Type B pancreatic cell (in vitro differentiated cells): ENCODE measurements at places on chromosomes 1 and 21.
A peak's percentile ranks its signal among the peaks of the same experiment; 100 is the strongest.

DNA sequence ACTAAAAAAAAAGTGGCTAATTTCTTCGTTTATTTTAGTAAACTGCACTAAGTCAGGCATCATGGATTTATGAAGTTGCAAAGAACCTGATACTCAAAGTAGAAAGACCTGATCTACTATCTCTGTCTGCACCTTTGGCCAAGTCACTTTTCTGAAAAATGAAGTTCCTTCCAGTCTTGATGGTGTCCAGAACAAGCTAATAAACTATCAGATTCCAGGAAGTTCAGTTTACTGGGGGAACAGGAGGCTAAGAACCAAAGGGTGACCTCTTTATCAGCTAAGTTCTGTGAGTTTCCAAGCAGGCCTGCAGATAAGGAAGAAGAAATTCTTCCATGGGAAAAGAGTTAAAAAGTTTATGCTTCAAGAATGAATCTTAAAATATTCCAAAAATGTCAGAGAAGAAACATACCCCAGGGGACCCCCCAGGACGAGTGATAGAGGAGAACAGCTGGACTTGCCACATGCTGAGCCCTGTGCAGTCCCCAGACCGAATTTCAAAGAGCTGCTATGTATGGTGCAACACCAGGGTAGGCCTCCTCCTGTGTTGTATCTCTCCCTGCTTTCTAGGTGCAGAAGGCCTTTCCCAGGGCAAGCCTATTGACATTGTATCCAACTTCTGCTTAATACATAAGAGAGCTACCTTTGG, 72.8 kb upstream of the FGGY start:
- DNase-seq: no peak

- peak; percentile 73 for DNase-seq
Measured at GRCh38 chr1:110674337-110675059, at the start of gene KCNA3. Gene KCNA3 (minus strand): TSS chr1:110674940. CDS start chr1:110674809, 131 bp downstream.

- DNase-seq: no peak
Measured at GRCh38 chr1:243397613-243398321, 141.9 kb downstream of the SDCCAG8 start.

DNA sequence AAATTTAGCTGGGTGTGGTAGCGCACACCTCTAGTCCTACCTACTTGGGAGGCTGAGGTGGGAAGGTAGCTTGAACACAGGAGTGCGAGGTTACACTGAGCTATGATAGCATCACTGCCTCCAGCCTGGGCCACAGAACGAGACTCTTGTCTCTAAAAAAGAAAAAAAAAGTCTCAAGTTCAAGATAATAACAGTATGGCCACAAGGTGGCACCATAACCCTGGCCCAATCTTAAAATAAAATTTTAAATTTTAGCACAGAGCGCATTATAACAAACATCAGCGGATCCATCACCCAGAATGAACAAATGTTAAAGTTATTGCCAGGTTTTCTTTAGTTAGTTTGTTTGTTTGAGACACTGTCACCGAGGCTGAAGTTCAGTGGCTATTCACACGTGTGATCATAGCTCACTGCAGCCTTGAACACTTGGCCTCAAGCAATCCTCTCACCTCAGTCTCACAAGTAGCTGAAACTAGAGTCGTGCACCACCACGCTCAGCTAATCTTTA, 2.9 kb upstream of the HTR6 start:
- no peak for DNase-seq

GRCh38 chr1:97143236-97143882, 421.8 kb downstream of the PTBP2 start:
- no peak for DNase-seq

DNA sequence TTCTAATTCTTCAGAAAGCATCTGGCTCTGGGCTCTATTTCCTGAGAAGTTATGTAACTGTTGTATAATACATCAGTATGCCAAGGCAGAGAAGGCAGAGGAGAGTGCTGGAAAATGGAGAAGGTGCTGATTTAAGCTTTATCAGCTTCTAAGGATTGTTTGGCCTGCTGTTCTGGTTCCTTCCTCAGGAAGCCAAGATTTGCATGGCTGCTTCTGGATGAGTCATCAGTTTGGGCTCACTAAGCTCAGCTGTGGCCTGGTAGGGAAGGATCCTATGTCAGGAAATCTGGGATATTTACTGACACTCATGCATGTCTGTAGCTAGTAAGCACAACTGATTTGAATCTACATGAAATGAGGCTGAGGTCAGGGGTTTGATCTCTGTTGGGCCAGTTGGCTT, 73.2 kb upstream of the ADGRL4 start:
- no peak for DNase-seq

- DNase-seq: no peak
Measured at GRCh38 chr1:162003830-162004215, 19.8 kb downstream of the OLFML2B start.

DNA sequence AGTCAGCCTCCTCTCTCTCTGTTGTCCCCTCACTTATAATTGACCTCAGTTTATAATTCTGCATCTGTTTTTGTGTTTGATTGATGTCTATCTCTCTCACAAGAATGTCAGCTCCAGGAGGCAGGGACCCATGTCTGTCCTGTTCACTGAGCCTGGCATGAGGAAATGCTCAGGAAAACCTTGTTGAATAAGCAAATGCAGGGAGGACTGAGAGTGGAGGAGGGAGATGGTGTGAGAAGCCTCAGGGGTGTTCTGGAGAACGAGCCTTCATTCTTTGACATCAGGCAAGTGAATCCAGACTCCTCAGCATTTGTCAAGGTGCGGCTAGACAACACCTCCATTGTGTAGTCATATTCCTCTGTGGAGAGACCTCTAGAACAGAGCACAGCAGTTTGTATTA, 45.5 kb downstream of the MAN1C1 start:
- no peak for DNase-seq

GRCh38 chr1:23215751-23216449, 1.4 kb downstream of the HTR1D start:
- no peak for DNase-seq

- DNase-seq: no peak
Measured at GRCh38 chr1:168742994-168743650, 14.1 kb upstream of the DPT start.

GRCh38 chr21:42567861-42568260, 54.2 kb downstream of the SLC37A1 start:
- DNase-seq: no peak

GRCh38 chr1:6638226-6638625, 13.6 kb downstream of the THAP3 start:
- DNase-seq: no peak

DNA sequence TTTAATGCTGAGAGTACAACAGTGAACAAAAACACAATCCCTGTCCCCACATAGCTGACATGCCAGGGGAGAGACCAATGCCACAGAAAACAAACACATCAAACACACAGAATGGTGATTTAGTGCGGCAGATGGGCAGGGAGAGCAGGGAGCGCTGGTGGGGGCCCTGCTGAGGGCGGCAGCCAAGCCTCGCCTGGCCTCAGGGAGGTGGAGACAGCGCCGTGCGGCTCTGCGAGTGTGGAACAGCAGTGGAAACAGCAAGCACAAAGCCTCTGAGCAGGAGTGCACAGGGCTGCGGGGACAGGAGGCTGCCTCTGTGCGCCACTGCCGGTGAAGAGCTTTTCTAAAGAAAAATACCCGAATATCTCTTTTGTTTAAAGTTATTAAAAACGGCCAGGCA, 17.0 kb downstream of the MCM3AP start:
- DNase-seq: no peak

GRCh38 chr1:118786454-118787155, 201.5 kb downstream of the TBX15 start:
- no peak for DNase-seq

- DNase-seq: no peak
Measured at GRCh38 chr1:204348722-204349121, 11.0 kb downstream of the PLEKHA6 start.

DNA sequence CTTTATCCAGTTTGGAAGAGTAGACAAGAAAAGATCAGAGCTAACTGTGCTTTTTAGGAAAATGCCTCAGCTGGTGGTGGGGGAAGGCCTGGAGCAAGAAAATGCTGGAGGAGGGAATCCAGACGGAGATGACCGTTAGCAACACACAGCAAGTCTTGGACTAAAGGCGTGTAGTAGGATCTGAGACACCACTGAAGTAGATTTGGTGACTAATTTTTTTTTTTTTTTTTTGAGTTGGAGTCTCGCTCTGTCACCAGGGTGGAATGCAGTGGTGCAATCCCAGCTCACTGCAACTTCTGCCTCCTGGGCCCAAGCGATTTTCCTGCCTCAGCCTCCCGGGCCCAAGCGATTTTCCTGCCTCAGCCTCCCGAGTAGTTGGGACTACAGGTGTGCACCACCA, 41.2 kb downstream of the LPAR3 start:
- DNase-seq: no peak

- DNase-seq: no peak
Measured at GRCh38 chr1:240980342-240980741, 368.4 kb upstream of the GREM2 start.
